Psoas muscle (tissue), 8 donors: ENCODE measurements at places on chromosomes 6 and 20.

DNA sequence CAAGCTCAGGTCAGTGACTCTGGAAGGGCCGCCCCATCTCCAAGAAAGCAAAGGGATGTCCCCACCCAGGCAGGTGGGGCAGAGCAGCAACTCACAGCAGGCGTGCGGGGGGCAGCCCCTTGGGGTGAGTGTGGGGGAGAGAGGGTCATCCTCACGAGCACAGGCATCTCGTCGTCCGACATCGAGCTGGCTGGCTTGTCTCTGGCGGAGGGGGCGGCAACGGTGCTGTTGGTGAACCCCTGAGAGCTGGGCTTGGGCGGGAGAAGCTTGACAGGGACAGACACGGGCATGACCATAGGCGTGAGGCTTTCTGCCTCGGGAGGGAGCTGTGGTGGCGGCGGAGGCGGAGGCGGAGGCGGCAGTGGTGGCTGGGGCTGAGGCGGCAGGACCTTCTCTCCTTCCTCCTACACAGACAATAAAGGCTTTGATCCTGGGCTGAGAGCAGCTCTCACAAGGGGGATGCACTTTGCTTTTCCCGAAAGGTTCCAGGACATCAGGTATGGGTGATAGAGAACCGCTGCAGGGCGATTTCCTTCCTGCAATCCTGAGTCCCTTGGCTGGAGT lies 45.6 kb upstream of the MRPS10 start:
- no peak for DNase-seq

- DNase-seq, result no peak
These were observed 120.8 kb upstream of the SSTR4 start for GRCh38 chr20:22914291-22914690.

DNA sequence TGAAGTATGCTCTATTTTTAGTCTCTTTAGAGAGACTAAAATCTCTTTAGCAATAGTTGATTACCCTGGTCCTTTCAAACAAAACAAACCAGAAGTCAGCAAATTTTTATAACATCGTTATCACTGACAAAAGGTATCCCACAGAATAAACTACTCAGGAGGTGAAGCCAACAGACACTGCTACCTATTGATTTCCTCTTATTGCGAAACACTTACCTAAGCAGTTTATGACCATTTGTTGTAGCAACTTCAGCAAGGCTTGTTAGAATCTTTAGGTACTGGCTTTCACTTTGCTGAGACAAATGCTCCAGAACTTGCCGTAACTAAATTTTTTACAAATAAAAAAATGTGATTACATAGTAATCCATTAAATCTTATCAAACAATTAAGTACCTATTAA lies 64.4 kb downstream of the HACE1 start:
- no peak for DNase-seq

DNA sequence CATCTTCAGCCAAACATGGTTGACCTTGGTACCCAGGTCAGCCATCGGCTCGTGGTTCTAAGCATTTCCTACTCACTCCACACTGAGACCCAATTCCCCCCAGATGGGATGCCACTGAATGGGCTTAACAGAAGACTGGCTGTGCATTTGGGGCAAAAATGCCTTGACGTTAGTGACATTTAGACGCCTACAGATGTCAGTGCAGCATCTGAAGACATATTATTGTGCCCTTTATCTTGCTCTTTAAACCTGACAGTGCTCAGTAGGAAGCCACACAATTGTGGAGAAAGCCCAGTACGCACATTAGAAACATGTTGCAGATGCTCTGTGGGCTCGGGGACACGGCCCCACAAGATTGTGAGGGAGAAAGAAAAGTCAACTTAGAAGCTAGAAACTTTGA lies 414.7 kb downstream of the PTPRT start:
- no peak for DNase-seq

DNA sequence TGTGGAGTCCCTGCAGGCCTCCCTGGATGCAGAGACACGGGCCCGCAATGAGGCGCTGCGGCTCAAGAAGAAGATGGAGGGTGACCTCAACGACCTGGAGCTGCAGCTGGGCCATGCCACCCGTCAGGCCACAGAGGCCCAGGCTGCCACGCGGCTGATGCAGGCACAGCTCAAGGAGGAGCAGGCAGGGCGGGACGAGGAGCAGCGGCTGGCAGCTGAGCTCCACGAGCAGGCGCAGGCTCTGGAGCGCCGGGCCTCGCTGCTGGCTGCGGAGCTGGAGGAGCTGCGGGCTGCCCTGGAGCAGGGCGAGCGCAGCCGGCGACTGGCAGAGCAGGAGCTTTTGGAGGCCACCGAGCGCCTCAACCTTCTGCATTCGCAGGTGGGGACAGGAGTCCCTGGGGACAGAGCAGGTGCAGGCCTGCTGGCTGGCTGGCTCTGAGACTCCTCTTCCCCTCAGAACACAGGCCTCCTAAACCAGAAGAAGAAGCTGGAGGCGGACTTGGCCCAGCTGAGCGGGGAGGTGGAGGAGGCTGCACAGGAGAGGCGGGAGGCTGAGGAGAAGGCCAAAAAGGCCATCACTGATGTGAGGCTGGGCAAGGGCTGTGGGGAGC lies 44.7 kb downstream of the MYH7B start:
- DNase-seq, result no peak

- peak; percentile 30 for DNase-seq
These were observed 78.7 kb downstream of the CEBPB start for GRCh38 chr20:50269091-50270033.

GRCh38 chr6:135021310-135022049 lies 33.1 kb downstream of the HBS1L start:
- DNase-seq, result no peak

GRCh38 chr6:166341464-166341863 lies 881 bp downstream of the SFT2D1 start:
- DNase-seq, result no peak

DNA sequence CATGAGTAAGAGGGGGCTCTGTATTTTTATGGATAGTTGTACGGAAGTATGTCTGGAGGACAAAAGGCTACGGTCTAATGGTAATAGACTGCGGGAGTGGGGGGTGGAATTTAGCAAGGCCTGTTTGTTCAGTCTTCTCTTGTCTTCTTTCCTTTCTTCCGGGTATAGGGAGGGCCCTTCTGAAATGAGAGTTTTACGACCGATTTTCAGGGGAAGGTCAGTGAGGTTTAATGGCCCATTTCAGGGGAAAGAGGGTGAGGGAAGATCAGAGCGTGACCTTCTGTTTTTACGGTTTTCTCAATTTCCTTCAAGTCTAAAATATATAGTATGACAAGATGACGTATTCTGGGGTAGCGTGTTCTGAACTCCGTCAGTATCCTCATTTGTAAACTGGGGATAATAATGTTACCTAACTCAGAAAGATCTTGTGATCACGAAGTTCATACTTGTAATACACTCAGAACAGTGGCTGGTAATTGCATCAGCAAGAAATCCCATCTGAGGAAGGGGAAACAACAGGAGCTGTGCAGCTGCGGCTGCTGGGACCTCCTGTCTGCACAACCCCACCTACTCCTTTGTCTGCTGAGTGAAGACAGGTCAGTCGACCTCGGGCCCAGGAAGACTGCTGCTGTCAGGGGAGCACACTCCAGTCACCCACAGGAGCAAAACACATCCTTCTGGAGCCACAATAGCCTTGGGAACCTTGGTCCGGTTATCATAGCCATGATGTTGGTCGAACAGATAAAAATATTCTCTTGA lies 90.4 kb downstream of the MAP3K7 start:
- no peak for DNase-seq

DNA sequence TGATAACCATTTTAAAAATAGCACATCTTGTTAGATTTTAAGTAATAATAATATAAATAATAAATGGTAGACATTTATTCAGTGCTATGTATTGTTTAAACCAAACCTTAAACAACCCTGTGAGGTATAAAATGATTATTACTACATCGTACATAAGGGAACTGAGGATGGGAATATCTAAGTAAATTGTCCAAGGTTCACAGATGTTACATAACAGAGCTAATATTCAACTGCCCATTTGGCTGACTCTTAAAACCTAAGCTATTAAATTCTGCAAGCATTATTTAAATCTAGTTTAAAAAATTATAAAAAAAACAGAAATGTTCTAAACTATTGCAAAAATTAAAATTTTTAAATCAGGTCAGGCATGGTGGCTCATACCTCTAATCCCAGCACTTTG lies 175.1 kb downstream of the COL19A1 start:
- no peak for DNase-seq
